ENCODE measurements at places on chromosomes 5 and 9. TPM values are rescaled to one million over a fixed set of nuclear protein-coding genes. Genes with fewer than 3 reads are reported as not detected.

Gene NUTM2F
- total RNA-seq = not detected

Gene ENTPD2
- not detected for total RNA-seq

Gene DOLPP1
- total RNA-seq = 23.7 TPM

GRCh38 chr5:36728697-36729543 is 122.5 kb downstream of the SLC1A3 start:
- H3K4me1 ChIP-seq = peaks cover 7% of the 10 kb centered on the region
- peaks cover 9% of the 10 kb centered on the region for H3K27me3 ChIP-seq
- H3K27ac ChIP-seq = no peak overlapping the region
- no peak overlapping the region for H3K4me3 ChIP-seq
- H3K36me3 ChIP-seq = no peaks in the 10 kb centered on the region

DNA sequence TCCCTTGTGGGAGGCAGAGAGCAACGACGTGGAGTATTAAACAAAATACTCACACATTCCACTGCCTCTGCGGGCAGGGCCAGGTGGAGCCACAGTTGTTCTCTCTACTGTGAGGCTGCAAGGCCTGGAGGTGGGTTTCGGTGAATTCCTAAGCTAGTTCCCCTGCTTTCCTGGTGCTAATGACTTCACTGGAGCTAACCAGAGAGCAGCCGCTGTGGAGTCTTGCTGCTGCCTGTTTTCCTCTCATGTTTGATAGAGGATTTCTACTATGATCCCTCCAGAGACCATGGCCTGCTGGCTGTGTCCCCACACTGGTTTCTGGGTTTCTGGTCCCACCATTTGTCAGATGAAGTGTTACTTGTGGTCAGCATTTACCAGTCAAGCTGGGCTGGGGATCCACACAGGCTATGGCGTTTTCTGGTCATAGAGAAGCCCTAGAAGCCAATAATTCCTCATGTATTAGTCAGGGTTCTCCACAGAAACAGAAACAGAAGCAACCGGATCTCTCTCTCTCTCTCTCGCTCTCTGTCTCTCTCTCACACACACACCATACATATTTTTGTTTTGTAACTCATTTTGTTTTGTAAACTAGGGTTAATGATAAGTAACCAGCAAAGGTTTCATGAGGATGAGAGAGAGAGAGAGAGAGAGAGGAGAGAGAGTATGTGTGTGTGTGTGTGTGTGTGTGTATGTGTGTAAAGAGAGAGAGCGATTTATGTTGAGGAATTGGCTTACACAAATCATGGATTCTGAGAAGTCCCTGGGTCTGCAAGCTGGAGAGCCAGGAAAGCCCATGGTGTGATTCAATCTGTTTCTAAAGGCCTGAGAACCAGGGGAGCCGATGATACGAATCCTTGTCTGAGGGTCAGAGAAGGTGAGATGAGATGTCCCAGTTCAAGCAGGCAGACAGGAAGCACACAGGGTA is 403.0 kb downstream of the GADD45G start:
- no peaks in the 10 kb centered on the region for H3K4me1 ChIP-seq
- H3K36me3 ChIP-seq = no peaks in the 10 kb centered on the region
- peaks cover 12% of the 10 kb centered on the region for H3K27me3 ChIP-seq
- no peak overlapping the region for H3K4me3 ChIP-seq
- H3K27ac ChIP-seq = no peak overlapping the region
- no peak for DNase-seq

- H3K27ac ChIP-seq = no peak overlapping the region
- H3K4me3 ChIP-seq = no peak overlapping the region
- peaks cover 2% of the 10 kb centered on the region for H3K27me3 ChIP-seq
- no peak for DNase-seq
- peaks cover 4% of the 10 kb centered on the region for H3K4me1 ChIP-seq
Measured at GRCh38 chr5:53133020-53133419, 23.5 kb upstream of the MOCS2 start.

DNA sequence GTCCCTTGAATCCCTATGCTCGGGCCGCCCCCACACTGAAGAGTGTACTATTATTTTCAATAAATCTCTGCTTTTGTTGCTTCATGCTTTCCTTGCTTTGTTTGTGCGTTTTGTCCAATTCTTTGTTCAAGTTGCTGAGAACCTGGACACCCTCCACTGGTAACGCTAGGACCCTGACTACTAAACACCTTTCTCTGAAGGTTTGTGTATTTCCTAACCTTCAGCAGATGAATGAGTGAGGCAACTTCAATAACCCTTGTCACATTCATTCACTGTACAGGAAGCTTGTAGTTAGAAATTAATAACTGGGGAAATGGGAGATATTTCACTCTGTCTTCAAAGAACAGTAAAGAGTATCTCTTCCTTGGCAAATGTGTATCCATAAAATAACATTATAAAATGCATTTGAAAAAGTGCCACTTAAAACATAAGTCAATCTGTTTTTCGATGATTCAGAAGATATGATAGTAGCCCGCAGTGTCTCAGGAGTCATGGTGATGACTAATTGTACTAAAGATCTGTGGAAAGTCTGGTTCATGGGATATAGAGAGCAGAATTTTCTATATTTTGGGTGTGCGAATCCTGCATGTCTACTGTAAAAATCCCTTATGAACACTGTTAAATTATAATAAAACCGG is 43.2 kb upstream of the ANKH start:
- peaks cover 7% of the 10 kb centered on the region for H3K27me3 ChIP-seq
- peaks cover 2% of the 10 kb centered on the region for H3K36me3 ChIP-seq
- no peak overlapping the region for H3K4me3 ChIP-seq
- DNase-seq = no peak
- H3K4me1 ChIP-seq = no peaks in the 10 kb centered on the region

GRCh38 chr9:78311886-78312524 is 15.1 kb downstream of the PSAT1 start:
- H3K27me3 ChIP-seq = no peaks in the 10 kb centered on the region
- DNase-seq = no peak
- peaks cover 43% of the 10 kb centered on the region for H3K36me3 ChIP-seq
- no peak overlapping the region for H3K4me3 ChIP-seq

DNA sequence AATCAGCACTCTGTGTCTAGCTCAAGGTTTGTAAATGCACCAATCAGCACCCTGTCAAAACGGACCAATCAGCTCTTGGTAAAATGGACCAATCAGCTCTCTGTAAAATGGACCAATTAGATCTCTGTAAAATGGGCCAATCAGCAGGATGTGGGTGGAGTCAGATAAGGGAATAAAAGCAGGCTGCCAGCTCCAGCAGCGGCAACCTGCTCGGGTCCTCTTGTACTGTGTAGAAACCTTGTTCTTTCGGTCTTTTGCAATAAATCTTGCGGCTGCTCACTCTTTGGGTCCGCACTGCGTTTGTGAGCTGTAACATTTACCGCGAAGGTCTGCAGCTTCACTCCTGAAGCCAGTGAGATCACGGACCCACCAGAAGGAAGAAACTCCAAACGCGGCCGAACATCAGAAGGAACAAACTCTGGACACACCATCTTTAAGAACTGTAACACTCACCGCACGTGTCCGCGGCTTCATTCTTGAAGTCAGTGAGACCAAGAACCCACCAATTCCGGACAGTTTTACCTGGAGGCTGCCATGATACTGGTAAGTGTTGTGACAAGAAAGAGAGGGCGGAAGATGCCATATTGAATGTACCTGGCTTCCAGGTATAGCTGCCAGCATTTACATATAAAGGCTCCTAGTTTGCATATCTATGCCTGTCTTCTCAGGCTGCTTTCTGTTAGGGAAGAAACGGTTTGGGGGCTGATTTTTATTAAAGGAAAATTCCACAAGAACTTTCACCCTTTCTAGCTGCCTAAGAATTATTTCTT is 758.5 kb upstream of the CTNND2 start:
- no peak overlapping the region for H3K27ac ChIP-seq
- peaks cover 2% of the 10 kb centered on the region for H3K36me3 ChIP-seq
- H3K4me3 ChIP-seq = no peak overlapping the region
- no peaks in the 10 kb centered on the region for H3K27me3 ChIP-seq

- no peak overlapping the region for H3K4me3 ChIP-seq
- H3K4me1 ChIP-seq = peaks cover 9% of the 10 kb centered on the region
- no peak overlapping the region for H3K27ac ChIP-seq
- peaks cover 3% of the 10 kb centered on the region for H3K36me3 ChIP-seq
- peaks cover 39% of the 10 kb centered on the region for H3K27me3 ChIP-seq
Measured at GRCh38 chr9:70040376-70040903, 3.2 kb upstream of the MAMDC2 start.

DNA sequence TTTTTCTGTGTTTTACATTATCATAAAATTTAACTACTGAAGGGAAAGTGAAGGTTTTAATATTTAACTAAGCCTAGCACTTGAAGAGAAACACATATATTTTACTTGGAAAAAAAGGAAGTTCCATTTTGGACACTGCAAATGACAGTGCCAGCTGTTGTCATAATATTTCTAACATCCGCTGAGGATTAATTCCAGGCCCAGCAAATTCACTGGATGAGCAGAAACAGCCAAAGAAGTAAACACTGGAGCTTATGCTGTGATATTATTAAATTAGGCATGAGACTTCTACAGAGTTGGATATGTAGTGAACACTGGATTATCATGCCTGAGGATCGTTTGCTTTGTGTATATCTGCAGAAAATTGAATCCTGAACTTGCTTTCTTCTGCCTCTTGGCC is 67.6 kb downstream of the GHR start:
- H3K4me1 ChIP-seq = no peaks in the 10 kb centered on the region
- peaks cover 5% of the 10 kb centered on the region for H3K27me3 ChIP-seq
- no peaks in the 10 kb centered on the region for H3K36me3 ChIP-seq
- no peak overlapping the region for H3K4me3 ChIP-seq
- no peak overlapping the region for H3K27ac ChIP-seq

- H3K27ac ChIP-seq = no peak overlapping the region
- H3K4me3 ChIP-seq = no peak overlapping the region
- no peak for DNase-seq
- H3K36me3 ChIP-seq = no peaks in the 10 kb centered on the region
- H3K4me1 ChIP-seq = no peaks in the 10 kb centered on the region
- H3K27me3 ChIP-seq = no peaks in the 10 kb centered on the region
Measured at GRCh38 chr5:124310453-124310852, 436.0 kb downstream of the ZNF608 start.

DNA sequence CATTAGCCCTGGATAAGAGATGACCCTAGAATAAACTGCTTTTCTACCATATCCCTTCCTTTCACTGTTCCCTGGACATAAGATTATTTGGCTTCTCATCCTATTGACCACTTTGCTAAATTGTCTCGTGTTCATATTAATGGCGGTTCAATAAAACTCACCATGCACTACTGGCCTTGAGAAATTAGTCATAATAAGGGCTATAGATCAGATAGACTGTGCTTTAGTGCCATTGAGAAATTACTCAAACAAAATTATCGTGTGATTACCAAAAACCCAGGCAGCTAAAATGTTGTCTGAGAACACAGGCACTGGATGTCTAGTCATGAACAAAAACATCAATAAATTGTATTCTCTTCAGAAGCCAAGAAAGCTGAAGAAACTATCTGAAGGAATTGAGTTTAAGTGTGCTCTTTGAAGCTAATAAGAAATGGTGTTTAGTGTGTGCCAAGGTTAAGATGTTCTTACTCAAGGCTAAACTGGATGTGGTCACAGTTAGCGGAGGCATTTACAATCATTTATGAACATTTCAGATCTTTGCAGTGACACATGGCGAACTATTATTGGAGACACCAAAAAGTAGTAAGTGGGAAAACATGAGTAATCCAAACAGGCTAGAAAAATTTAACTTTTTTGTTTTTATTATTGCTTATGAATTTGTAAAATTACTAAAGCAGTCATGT is 460.4 kb upstream of the RORB start:
- H3K4me1 ChIP-seq = peaks cover 4% of the 10 kb centered on the region
- H3K27ac ChIP-seq = no peak overlapping the region
- H3K4me3 ChIP-seq = no peak overlapping the region
- no peaks in the 10 kb centered on the region for H3K36me3 ChIP-seq
